Activated CD8-positive, alpha-beta memory T cell treated with anti-CD3 and anti-CD28 coated beads for 1 hour (primary cell): ENCODE measurements at places on chromosomes 5 and 9.

- no peak for DNase-seq
Measured at GRCh38 chr5:139649082-139649991, 1.2 kb downstream of the CXXC5 start.

- DNase-seq: no peak
Measured at GRCh38 chr5:177320879-177321278, 9.2 kb upstream of the MXD3 start.

- DNase-seq: no peak
Measured at GRCh38 chr5:43601454-43602260, 1.3 kb upstream of the NNT start.

GRCh38 chr9:127769929-127770582 lies 8.4 kb downstream of the SH2D3C start:
- no peak for DNase-seq

DNA sequence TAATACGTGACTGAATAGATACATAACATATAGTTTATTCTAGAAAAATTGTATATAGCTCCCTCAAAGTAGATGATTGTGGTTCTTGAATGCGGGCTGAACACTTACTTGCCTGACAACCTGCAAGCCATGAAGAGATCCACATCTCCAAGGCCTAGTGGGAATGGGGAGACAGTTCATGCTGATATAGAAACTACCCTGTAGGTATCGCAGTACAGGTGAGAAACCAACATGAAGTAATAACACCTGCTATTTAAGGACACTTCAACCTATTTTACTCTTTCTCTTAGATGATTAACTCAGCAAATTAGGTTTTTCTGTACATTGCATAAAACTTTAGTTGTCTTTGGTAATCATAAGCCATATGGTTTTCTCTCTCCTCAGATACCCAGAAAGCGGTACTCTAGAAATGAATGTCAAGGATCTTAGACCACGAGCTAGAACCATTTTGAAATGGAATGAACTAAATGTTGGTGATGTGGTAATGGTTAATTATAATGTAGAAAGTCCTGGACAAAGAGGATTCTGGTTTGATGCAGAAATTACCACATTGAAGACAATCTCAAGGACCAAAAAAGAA lies 47.3 kb downstream of the UHRF2 start:
- no peak for DNase-seq

DNA sequence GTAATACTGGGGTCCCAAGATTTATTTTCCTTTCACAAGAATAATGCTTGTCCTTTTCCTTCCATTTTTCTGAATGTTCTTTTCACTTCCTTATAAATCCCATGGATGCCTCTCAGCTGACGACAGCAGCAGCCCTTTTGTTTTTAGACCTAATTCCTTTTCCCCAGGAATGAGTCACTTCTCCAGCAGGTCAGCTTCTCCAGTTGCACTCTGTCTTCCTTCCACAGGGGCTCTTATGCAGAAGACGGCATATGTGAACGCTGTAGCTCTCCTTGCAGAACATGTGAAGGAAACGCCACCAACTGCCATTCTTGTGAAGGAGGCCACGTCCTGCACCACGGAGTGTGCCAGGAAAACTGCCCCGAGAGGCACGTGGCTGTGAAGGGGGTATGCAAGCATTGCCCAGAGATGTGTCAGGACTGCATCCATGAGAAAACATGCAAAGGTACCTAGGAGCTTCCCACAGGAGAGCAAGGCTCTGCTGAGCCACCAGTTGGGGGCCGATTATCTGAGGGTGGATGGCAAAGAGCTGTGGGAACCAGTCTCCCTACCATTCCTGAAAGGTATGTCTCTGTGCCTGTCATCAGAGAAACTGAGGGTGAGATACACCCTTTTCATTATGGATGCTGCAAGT lies 72.9 kb downstream of the RFK start:
- DNase-seq: no peak
